NCI-H69 (cell line): ENCODE measurements at places on chromosomes 11 and 22.

GRCh38 chr11:44702889-44703288 lies 23.9 kb upstream of the TSPAN18 start:
- no peak for DNase-seq

- peak; percentile 83 for DNase-seq
Observed at GRCh38 chr22:23856721-23857605, 712 bp upstream of the SLC2A11 start.

DNA sequence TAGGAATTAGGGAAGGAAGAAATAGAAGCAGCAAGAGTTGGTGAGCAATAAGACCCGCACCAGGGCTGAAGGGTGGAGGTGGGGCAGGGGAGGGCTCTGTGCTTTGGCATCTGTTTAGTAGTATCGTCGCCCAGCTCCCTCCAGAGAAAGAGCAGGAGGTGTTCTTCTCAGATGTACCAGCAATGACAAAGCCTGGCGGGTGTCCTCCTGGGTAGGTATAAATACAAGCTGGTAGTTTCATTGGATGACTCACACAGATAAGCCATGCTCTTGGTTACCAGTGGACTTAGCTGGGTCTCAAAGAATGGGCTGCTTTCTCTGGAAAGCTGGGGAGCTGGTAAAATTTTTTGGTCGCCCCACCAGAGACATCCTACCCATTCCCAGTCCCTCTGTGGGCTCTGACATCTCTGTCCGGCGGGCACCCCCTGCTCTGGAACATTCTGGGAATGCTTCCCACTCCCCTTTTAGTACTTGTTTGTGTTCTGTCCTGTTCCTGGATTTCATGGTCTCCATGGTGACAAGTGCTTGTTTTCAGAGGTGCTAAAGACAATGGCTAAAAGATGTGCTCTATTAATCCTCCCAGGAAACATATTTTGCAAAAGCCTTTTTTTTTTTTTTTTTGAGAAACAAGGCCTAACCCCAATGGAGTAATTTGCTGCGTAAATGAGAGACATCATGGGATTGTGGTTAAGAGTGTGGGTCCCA lies 15.4 kb upstream of the TUBA8 start:
- no peak for DNase-seq

DNA sequence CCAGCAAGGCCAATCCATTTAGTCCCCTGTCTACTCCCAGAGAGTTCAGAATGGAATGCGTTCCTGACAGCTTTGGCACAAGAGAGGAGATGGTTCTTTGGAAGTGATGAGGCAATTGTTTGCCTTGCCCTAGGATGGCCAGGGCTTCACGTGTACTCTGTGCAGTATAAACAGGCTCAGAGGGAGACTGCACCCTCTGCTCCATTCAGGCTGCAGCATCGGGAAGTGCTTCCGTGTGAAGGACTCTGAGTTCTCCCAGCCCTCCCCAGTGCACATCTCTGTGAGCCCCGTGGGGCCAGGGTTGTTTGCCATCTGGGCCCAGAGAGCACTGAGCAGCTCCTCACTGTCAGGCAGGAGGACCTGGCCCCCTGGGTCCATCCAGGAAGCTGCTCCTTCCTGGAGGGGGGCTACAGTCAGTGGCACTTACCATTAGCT lies 215.3 kb upstream of the TBCEL start:
- no peak for DNase-seq

DNA sequence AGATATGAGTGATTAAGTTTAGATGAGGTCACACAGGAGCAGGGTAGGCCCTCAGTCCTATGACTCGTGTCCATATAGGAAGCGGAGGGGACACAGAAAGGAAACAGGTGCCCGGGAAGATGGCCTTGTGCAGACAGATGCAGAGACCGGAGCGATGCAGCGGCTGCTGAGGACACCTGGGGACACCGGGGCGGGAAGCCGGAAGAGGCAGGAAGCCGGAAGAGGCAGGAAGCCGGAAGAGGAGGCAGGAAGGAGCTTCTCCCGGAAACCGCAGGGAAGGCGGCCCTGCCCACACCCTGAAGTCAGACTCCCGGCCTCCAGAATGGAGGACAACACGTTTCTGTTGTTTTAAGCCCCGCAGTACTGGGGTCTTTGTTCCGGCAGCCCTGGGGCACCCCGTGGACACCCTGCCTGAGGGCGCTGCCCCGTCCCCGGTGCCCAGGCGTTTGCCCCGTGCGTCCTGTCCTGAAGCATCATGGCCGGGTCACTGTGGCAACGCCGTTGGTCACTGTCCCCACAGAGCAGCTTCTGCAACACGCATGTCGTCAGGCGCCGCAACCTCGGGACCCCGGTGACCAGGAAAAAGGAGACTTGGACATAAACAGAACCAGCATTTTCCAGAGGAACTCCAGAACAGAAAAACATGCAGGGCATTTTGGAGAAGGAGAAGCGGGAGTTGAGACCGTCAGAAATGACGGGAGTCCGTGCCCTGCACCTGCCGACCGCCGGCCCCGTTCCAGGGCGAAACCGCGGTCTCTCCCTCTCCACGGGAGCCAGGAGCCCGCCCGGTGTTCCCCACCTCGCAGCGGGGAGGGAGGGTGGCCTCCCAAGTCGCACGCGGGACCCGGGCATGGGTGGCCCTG lies 103.4 kb downstream of the BRD1 start:
- peak; percentile 91 for DNase-seq

DNA sequence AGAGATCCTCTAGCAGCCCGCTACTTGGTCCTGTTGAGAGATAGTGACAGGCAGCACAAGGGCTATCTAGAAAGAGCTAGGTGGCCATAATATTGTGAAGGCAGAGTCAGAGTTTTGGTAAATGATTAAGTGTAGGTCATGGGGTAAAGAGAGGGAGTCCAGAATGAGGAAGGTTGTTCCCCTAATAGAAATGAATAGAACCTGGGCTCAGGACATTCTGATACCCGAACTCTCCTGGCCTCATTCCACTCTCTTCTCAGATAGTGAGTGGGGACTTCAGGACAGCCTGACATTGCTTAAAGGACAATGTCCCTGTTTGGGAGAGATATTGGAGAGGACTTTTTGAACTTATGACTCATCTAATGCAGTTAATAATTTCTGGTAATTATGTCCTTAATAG lies 20.6 kb downstream of the SLC5A1 start:
- no peak for DNase-seq

DNA sequence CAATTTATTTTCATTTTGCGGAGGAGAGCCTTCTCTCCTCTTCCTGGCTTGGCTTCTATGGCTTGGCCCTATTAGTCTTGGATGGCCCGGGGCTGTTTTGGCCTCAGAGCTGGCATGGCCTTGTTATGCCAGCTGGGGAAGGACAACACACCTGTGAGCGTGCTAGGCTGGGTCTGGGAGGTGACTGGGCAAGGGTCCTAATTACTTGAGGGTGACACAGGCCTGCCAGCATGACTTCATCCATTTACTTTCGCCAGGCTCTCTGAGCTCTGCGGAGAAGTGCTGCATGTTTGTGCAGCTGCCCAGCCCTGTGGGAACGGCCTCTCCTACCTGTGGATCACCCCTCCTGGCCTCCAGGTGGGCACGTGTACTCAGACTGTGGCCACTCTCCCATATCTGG lies 153.6 kb downstream of the SNX19 start:
- peak; percentile 96 for DNase-seq

- peak; percentile 71 for DNase-seq
Observed at GRCh38 chr11:115302946-115303703, 201.1 kb downstream of the CADM1 start.

GRCh38 chr11:130780437-130780836 lies 135.8 kb downstream of the SNX19 start:
- no peak for DNase-seq

DNA sequence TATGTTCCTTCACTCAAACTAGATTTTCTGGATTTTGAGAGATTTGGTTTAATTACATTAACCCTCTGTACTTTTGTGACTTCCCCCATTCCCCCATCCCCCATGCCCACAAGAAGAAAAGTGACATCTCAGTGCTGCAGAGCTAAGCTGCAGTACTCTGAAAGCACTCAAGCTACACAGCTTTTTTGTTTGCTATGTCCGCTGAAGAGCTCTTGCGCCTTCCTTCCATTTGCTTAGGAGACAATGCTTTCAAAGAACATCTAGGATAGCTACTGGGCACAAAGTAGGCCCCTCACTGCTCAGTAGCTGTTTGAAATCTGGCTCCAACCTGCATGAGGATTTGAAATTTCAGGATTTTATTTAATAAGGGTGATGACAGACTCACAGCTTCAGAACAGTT lies 69.7 kb downstream of the SLC17A6 start:
- peak; percentile 64 for DNase-seq

GRCh38 chr22:34688825-34689224 lies 377.1 kb upstream of the ISX start:
- no peak for DNase-seq

- peak; percentile 99 for DNase-seq
Observed at GRCh38 chr11:78991681-78992080, 417.0 kb upstream of the NARS2 start.

DNA sequence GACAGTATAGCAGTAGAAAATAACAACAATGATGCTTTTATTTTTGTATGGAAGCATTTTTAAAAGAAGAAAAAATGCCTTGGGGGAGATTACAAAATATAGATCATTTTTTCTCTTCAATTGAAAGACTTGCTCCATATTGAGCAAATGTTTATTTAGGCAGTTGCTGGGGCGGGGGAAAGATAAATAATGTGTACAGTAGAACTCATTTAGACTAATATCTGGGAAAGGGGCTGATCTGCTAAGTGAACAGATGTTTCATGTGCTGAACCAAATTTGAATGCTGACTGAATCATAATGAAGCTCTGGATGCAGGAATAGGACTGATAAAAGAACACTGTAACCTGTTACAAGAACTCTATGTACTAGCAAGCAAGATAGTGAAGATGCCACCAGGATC lies 457.1 kb upstream of the TENM4 start:
- DNase-seq = peak; percentile 74

GRCh38 chr11:45512471-45513148 lies 152.8 kb downstream of the CHST1 start:
- DNase-seq = peak; percentile 89

GRCh38 chr11:58003591-58003990 lies 20.1 kb upstream of the OR9Q1 start:
- DNase-seq = no peak

DNA sequence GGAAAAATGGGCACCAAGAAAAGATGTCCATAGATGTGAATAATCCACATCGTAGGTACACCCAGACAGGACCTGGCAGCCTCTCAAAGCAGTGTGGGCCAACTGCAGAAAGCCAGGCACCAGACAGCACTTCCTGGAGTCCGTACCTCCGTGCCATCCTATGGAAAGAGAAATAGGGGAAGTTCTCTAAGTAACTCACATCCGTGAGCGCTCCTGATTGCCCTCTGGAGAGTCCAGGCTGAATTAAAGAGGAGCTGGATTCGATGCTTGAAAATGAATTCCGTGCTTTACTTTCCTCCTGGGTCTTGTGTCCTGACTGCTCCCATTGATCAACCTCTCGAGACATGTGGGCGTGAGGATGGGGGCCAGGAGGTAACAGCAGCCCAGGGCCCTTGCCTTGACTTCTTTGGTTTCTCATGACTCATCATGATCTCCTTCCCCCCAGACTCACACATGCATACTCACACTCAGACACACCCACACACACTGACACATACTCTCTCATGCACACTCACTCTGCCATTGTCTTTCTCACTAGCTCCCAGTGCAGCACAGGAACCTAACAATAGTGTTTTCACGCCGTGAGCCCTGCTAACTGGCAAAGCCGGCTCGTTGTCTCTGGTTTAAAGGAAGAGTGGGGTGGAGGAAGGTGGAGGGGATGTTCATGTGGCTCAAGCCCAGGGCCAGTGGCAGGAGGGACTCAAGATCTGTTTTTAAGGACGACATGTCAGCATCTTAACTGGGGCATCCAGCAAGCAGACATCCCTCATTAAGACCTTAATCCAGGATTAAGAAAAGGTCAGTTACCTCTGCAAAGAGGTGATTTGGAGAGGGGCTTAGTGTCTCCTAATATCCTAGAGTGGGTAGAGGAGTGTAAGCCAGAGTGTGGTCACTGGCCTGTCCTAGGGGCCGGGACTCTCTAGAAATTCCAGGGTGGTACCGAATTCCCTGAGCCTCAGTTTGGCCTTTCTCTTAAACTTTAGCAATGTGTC lies 104.2 kb downstream of the SCN3B start:
- no peak for DNase-seq

GRCh38 chr11:9601037-9601875 lies 27.8 kb downstream of the WEE1 start:
- peak; percentile 20 for DNase-seq

GRCh38 chr22:38317122-38317994 lies at the start of gene CSNK1E:
Gene CSNK1E (minus strand): TSS chr22:38317433. CDS start chr22:38314157, 3,276 bp downstream.
- peak; percentile 92 for DNase-seq

DNA sequence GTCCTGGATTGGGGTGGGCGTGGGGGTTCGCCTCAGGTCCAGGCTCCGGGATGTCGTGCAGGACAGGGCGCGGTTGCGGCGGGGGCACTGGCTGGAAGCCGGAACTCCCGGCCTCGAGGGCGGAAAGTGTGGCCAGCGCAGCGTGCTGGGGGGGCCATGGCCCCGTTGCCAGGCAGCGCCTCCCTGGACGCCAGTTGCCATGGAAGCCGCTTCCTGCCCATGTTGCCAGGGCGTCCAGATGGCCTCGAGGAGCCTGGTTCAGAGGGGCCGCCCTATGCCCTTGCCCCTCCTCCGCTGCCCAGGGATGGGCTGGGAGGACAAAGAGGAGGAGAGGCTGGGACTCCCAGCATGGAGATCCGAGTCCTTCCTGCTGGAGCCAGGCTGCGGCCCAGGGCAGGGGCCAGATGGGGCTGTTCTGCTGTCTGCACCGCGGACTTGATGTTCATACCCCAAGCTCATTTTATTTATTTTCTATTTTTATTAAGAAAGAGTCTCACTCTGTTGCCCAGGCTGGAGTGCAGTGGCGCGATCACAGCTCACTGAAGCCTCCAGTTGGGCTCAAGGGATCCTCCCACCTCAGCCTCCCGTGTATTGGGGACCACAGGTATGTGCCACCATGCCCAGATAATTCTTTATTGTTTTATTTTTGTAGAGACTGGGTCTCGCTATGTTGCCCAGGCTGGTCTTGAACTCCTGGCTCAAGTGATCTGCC lies 4.6 kb upstream of the CCDC188 start:
- peak; percentile 98 for DNase-seq

DNA sequence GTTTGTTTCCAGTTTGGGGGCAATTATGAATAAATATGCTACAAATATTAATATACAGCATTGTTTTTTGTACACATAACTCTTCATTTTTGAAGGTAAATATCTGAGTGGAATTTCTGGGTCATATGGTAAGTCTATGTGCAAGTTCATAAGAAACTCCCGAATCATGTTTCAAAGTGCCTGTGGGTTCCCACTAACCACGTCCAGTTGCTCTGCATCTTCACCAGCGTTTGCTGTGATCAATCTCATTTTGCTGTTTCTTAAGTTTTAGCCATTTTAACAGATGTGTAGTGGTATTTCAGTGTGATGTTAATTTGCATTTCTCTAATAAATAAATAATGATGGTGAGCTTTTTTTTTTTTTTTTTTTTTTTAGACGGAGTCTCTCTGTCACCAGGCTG lies 14.2 kb upstream of the CSRP3 start:
- no peak for DNase-seq

GRCh38 chr11:34595391-34595790 lies 25.5 kb upstream of the EHF start:
- no peak for DNase-seq
